ENCODE measurements at places on chromosomes 6 and 20.

GRCh38 chr6:31874836-31875572 lies 3.8 kb downstream of the SLC44A4 start:
- peak; percentile 45 for DNase-seq

GRCh38 chr20:48832405-48832730 lies 4.6 kb upstream of the PREX1 start:
- DNase-seq, result no peak

DNA sequence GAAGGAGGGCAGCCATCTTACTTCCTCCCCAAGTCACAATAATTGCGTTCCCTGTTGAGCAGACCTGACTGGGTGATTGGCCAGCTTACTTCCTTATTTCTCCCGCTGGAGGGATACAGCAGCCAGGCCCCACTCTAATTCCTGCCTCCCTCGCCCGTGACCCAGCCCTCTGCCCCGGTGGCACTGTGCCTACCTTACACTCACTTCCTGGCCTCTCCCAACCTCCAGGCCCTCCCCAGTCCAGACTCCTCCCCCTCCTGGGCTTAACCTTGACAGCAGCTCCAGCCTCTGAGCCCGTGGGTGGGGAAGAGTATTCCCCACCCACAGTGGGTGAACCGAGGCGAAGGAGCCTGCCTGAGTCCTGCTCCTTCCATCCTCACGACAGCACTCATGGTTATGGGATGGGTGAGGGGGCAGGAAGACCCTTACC lies 3.0 kb downstream of the BAK1 start:
- no peak for DNase-seq

DNA sequence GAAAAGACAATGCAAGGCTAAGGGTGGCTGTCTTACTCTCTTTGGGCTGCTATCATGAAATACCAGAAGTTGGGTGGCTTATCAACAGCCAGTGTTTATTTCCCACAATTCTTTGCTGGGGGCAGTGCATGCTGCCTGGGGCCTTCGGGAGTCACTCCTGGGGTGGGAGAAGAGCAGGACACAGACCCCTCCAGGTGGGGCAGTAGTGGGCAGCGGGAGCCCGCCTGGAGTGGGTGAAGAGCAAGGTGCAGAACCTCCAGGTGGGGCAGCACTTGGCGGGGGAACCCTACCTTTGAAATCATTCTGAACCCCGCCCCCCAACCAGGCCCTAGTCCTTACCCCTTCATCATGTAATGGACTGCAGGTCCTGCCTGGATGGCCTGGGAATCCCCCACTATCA lies 69.6 kb upstream of the THBS2 start:
- DNase-seq, result no peak

DNA sequence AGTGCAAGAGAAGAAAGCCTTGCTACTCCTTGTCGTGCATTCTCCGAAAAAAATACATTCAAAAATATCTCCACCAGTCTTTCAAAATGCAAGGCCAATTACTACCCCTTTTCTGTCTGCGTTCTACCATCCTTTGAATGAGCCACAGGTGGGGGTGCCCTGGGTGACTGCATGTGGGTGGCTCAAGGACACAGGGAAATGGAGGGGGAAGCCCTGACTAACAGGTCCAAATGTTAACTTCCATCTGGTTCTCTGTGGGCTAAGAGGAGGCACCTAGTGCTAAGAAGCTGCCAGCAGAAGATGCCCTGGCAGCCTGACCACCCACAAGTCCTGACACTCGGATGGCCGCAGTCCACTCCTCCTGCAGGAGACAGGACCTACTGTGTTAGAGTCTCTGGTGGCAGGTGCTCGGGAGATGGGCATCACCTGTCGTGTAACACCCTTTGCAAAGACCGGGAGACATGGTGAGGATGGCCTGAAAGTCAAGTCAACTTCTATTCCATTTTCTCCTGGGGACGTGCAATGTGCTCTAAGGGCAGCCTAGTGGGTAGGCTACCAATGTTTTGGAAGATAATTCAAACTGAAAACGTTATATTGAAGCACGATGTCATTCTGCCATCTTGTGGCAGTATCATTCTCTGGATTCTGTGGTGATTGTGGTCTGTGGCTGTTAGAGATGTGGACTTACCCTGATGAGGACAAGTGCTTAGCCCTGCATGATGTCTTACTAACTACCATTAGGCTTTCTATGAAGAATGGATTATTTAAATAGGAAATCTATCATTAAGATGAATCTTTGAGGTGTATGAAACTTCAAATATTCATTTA lies 27.4 kb upstream of the IGF2R start:
- DNase-seq, result peak; percentile 49

DNA sequence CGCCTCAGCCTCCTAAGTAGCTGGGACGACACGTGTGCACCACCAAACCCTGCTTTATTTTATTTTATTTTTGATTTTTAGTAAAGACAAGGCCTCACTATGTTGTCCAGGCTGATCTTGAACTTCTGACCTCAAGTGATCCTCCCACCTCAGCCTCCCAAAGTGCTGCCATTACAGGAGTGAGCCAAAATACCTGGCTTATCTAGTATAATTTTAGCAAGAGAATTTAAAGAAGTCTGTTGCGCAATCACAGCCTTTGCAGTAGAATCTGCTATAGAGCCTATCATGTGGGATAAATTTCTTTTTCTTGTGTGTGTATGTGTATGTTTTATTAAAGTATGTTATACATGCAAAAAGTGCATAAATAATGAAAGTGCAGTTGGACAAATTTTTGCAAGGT lies 92.1 kb upstream of the ANKEF1 start:
- no peak for DNase-seq

- no peak for DNase-seq
These were observed 50.7 kb downstream of the BMP2 start for GRCh38 chr20:6818033-6818808.

- DNase-seq, result no peak
These were observed 15.9 kb upstream of the ADGRF5 start for GRCh38 chr6:46937642-46938041.

- DNase-seq, result peak; percentile 81
These were observed 262.4 kb downstream of the PLCB1 start for GRCh38 chr20:8394308-8394945.

- DNase-seq, result no peak
These were observed 7.1 kb downstream of the CD93 start for GRCh38 chr20:23079016-23079351.

DNA sequence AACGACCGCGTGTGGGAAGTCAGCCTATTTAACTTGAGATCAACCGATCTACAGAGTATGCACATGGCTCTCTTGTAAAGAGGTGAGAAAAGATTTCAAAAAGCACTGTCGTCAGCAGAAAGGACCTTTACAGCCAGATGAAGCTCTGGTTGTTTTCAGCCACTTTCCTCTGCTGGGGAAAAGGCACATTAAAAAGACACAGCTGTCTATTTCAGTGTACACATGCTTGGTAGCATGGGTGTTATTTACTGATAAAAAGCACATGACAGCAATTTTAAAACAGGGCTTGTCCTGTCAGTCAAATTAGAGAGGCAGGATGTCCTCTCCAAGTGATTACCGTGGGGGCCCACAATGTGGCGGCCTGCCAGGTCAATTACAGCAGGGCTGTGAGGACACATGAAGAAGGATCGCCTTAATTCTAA lies 188.9 kb downstream of the PRKN start:
- DNase-seq, result no peak

DNA sequence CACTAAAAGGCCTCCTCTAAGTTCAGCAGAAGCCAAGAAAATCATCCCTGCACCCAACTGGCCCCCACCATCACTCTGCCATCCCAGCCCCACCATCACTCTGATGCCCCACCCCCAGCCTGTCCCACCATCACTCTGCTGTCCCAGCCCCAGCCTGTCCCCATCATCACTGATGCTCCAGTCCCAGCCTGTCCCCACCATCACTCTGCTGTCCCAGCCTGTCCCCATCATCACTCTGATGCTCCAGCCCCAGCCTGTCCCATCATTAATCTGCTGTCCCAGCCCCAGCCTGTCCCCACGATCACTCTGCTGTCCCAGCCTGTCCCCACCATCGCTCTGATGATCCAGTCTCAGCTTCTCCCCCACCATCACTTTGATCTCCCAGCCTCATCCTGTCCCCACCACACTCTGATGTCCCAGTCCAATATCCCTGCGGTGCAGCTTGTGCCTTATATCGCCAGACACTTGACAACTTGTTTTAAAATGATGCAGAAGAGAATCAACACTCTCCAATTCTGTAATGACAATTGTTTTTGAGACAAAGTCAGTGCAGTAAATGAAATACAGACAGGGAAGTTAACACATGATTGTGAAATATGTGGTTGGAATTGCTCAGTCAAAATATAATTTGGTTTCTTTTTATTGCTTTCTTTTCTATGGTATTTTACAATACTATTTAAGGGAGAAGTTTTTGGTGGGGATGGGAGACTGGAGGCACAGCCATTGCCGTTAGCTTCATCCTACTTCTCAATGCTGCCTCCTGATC lies 100.8 kb downstream of the TNFAIP3 start:
- DNase-seq, result peak; percentile 62

DNA sequence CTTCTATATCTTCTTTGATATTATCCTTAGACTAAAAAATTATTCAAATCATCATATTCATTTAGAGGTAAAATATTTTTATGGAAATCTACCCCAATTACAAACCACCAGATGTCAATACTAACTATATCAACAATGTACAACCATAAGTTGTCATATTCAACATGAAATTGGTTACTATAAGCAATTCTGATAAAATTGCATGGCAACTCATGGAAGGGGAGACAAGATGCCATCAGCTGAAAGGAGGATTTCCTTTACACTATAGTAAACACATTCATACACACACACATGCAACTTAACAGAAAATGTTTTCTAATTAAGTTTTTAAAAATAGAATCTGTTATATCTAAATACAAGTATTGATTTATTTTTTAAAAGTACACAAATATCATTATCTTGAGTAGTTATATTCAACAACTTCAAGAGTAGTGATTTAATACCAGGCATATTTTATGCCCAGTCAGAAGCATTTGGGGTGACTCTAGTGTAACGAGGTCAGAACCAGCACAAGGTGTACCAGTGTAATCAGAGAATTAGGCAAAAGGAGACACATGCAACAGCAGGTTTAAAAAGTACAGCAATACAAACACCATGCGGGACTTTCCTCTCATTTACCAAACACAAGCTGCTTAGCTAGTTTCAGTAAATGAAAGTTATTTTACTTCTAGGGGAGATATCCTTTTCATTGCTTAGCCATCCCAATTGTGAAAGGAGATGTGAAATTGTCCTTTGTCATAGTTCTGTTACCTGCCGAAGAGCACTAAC lies 1.0 kb downstream of the FILIP1 start:
- no peak for DNase-seq

- DNase-seq, result no peak
These were observed 8.0 kb downstream of the CD2AP start for GRCh38 chr6:47485491-47486135.

- DNase-seq, result no peak
These were observed 336.3 kb downstream of the NRN1 start for GRCh38 chr6:5670381-5670780.

DNA sequence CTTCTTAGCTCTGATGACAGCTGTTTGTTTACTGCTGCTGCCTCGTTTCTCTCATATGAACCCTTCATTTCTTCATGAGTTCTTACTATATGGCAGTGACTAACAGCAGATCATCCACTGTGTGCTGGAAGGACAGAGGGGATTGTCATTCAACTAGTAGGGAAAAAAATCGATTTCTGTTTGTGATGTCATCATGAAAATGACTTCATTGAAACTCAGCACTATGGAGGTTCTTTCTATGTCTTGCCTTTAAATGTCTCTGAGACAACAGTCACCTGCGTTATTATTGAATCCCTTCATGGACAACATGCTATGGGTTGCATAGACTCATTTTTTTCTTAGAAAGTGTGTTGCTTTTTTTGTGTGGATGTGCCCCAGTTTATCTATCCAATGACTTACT lies 394.4 kb downstream of the DOK5 start:
- no peak for DNase-seq

GRCh38 chr20:35146299-35146919 lies 727 bp downstream of the EDEM2 start:
- no peak for DNase-seq

GRCh38 chr6:93209358-93209757 lies 210.0 kb downstream of the EPHA7 start:
- DNase-seq, result no peak

DNA sequence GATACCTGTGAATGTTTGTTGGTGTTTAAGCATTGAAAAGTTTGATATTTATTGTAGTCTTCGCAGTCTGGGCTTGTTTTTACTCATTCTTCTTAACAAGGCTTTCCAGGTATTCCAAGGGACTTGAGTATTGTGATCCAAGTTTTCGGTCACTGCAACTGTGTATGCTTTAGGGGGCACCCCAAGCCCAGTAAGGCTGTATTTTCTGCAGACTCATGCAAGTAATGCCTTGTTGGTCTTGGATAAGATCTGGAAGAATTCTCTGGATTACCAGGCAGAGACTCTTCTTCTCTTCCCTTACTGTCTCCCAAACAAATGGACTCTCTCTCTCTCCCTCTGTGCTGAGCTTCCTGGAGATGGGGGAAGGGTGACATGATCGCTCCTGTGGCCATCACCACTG lies 82.1 kb downstream of the RFPL4B start:
- peak; percentile 44 for DNase-seq

GRCh38 chr6:15551262-15551661 lies 111.6 kb downstream of the DTNBP1 start:
- no peak for DNase-seq

- no peak for DNase-seq
These were observed 17.5 kb upstream of the SDCBP2 start for GRCh38 chr20:1346315-1346969.
